T follicular helper cell (primary cell): ENCODE measurements at places on chromosomes 3 and 15.
A peak's percentile ranks its signal among the peaks of the same experiment; 100 is the strongest.

- DNase-seq = no peak
These were observed 130.4 kb upstream of the LYSMD4 start for GRCh38 chr15:99863550-99864198.

DNA sequence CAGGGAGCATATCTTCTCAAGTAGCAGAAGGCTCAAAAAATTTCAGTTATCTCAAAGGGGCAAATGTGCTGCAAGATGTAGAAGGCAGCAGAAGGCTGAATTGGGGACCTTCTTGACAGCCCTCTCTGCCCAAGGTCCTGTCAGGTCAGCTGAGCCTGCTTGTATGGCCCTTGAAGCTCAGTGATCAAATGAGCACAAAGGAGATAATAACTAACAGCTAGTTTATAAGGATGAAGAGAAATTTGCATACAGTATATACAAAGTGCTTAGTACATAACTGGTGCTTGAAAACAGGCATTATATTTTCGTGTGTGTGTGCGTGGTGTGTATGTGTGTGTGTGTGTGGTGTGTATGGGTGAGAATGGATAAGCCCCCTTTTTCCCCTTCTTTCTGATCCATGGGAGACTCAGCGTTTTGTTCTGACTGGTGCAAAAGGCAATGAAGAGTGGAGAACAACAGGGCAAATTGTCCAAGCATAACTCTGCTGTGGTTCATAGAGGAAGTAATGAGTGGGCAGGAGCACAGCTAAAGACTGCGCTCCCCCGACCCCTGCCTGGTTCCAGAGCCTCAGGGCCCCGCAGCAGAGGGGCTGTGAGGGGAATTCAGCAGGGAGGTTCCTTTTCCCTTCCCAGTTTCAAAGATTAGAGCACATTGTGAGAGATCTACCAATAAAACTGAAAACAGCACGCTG is 356.8 kb upstream of the NR2F2 start:
- no peak for DNase-seq

DNA sequence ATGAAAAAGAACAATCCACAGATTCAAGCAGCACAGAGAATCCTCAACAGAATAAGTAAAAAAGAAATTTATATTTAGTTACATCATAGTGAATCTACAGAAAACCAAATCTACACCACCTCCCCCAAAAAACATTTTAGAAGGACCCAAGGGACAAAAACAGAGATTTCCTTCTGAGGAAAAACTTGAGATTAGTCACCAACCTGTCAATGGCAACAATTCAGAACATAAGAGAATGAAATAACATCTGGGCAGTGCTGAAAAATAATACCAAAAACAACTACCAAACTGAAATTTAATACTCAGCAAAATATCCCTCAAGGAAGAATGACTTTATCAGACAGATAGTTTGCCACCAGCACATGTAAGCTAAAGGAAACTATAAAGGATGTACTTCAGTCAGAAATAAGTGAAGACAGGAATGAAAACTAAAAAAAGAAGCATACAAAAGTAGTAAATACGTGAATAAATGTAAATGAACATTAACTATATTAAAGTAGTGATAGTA is 260.7 kb downstream of the ULK4 start:
- no peak for DNase-seq

GRCh38 chr15:40782609-40783227 is 12.9 kb downstream of the C15orf62 start:
- peak; percentile 71 for DNase-seq

- no peak for DNase-seq
These were observed 6.4 kb upstream of the FMN1 start for GRCh38 chr15:33200903-33201302.

GRCh38 chr3:52323526-52324295 is 7.6 kb downstream of the DNAH1 start:
- DNase-seq = no peak

DNA sequence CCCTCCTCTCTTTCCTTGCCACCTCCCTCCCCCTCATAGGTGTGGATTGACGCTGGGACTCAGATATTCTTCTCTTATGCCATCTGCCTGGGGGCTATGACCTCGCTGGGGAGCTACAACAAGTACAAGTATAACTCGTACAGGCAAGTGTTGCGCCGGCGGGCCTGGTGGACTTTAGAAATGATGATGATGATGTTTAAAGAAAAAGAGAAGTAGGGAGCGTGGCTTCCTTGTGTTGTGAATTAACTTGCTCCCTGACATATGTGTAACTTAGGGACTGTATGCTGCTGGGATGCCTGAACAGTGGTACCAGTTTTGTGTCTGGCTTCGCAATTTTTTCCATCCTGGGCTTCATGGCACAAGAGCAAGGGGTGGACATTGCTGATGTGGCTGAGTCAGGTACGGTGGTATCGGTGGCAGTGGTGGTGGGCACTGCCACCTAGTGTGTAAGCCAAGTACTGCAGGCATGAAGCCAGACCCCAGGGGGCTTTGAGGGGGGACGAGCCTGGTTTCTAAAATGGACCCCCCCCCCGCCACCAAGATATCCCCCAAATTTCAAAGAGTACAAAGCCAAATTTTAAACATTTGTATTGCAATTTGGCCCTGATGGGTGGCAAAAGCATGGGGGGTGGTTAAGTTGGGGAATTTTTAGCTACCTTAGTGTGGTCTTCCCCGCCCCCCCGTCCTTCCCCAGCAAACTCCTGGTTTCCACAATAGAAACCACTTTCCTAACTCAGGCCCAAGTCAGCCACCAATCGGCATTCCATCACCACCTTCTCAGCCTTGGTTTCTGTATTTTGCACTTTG is 65.6 kb downstream of the SLC6A6 start:
- peak; percentile 14 for DNase-seq

- no peak for DNase-seq
These were observed 127.8 kb upstream of the P2RY1 start for GRCh38 chr3:152706991-152707713.

- DNase-seq = no peak
These were observed 29.6 kb upstream of the RPL32 start for GRCh38 chr3:12870942-12871341.

- no peak for DNase-seq
These were observed 127.3 kb upstream of the ROPN1 start for GRCh38 chr3:124119056-124119716.

DNA sequence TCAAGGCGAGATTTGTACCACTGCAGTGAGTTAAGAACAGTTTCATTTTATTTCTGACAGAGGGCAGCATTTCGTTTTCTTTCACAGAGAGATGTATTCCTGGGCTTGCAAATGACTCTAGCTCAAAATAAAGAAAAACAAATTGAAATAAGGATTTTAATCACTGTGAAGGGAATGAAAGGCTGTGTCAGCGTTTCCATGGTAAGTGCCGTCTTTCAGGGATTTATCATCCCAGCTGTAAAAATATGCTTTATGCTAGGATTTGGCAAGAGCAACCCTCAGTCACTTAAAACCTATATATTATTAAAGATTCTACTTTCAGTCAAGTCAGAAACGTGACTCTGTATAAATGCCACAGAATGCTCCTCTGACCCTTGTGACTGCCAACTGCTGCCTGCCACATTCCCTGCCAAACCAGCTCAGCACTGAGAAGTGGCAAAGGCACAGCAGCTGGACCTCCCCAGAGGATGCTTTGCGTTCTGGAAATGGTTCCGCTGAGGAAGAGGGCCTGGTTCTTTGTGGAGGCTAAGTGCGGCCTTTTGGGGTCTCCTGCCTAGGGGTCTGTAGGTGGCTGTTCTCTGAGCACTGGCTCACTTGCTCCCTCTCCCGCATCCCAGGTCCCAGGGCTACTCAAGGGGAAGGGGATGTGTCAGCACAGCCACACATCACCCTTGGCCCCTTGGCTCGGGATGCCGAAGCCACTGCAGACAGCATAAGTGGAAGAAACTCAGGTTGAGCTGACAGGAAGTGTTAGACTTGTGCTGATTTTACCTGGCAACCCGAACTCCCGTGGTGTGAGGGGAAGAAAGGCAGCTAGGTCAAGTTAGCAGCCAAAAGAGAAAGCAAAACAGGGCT is 56.6 kb upstream of the POMGNT2 start:
- DNase-seq = peak; percentile 33

DNA sequence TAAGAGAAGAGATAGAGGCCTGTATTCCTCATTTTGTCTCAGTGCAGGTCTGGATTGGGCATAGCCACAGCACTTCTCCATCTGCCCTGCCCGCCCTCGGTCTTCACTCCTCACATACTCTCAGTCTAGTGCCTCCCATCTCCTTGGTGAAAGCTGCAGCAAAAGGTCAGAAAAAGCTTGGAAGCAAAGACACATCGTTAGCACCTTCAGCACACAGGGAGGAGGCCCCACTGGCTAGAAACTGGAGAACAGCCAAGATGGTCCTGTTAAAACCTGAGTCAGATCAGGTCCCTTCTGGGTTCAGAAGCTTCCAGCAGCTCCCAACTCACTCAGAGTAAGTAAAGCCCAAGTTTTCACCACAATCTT is 1.6 kb upstream of the KLF15 start:
- no peak for DNase-seq

DNA sequence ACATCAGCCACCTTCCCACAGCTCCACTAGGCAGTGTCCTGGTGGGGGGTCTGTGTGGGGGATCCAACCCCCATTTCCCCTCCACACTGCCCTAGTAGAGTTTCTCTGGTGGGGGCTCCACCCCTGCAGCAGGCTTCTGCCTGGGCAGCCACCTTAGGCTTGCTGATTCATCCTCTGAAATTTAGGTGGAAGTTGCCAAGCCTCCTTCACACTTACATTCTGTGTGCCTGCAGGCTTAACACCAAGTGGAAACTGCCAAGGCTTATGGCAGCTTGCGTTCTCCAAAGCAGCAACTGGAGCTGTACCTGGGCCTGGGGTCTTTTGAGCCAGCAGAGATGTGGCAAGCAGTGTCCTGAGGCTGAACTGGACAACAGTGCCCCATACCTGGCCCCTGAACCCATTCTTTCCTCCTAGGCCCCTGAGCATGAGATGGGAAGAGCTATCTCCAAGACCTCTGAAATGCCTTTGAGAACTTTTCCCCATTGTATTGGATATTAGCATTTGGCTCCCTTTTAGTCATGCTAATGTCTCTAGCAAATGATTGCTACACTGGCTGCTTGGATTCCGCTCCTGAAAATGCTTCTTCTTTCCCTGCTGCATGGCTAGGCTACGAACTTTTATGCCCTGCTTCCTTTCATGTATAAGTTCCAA is 32.5 kb downstream of the CPN2 start:
- DNase-seq = no peak

DNA sequence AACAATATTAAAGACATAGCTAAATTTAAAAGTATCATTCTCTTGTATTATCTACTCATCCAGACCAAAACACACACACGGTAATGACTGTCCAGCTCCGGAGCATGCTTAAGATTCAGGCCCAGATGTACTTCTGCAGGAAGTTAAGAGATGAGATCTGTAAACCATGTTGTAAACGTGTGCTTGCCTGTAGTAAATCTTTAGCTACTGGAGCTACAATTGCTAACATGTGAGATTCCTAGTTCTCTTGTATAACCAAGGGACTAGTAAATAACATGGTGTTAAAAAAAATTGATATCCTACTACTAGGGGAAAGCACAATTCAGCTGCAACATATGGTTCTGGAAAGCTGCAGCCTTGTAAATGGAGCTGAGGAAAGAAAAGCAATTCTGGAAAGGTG is 651.7 kb upstream of the CCDC54 start:
- no peak for DNase-seq

DNA sequence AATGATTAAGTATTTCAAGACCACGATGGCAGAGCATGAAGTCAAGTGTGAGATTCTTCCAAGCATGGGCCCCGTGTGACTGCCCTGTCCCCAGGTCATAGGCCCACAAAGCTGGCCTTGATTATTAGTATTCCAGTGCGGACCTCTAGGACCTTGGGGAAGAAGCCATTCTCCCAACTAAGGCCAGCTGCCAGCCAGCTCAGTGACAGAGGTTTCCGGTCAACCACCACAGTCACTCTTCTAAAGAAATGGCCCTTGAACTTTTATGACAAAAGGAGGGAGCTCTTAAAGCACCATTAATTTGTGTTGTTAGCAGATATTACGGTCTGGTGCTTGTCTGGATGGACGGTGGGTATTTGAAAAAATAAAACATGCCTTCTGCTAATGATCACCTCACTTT is 28.0 kb downstream of the FAM3D start:
- no peak for DNase-seq

DNA sequence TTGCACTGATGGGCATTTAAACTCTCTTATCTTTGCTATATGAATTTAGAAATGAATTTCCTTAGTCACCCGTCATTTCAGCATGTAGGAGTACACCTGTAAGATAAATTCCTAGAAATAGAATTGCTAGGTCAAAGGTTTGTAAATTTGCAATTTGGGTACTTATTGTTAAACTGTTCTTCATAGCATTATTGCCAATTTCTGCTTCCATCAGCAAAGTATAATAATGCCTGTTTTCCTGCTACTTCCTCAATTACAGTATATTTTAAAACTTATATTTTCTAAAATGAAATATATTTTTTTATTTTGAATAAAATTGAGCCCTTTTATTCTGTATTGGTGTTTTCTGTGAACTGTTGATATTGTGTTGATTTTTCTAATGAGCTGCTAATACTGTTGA is 16.3 kb upstream of the MCF2L2 start:
- DNase-seq = no peak

DNA sequence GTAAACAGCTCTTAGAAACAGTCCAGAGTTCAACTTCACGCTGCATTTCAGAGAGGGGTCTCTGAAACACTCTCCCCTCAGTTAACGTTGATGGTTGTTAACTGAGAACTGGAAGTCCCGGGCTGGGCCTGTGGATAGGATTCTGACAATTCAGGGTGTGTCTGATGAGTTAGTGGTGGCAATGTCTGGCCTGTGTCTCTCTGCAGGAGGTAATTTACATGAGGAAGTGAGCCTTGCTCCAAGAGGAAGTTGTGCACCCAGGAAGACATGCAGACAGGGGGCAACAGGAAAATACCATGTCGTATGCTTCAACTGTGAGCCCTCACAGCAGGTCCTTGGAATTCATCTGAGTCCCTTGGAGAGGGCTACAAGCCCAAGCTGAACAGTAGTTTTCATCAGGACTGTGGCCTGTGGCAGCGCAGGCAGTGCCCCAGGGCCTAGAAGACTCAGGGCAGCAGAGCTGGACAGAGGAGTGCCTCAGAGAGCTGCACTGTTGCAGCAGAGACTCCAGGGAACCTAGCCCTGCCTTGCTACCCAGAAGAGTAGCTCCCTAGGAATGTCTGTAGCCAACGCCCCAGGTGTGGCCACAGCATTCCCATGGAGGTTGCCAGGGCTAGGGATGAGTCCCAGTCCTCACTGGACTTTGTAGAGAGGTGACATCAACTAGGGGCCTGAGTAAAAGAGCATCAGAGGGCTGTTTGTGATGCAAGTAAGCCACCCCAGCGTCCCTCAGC is 104.6 kb upstream of the SELENOK start:
- DNase-seq = no peak

GRCh38 chr3:110614186-110614585 is 457.4 kb upstream of the NECTIN3 start:
- DNase-seq = no peak

- no peak for DNase-seq
These were observed 32.3 kb downstream of the XXYLT1 start for GRCh38 chr3:195238586-195239118.

- DNase-seq = no peak
These were observed 144.7 kb upstream of the WNT5A start for GRCh38 chr3:55631766-55632331.

GRCh38 chr15:77944002-77944867 is 133.3 kb downstream of the TBC1D2B start:
- peak; percentile 12 for DNase-seq
